ENCODE measurements at places on chromosomes 2 and 18.

DNA sequence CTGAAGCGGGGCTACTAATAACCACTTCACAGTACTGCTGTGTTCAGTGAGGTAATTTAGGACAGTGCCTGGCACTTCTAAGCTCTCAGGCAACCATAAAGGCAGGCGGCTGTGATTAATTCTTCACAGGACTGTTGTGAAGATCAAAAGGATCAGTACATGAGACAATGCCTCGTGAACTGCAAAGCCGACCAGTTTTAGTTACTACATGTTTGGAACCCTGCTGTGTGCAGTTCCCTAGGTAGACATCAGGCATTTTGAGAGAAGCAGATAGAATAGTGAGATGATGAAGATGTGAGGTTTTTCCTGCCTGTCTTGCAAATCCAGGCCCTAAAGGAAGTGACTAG lies 19.1 kb downstream of the EFHD1 start:
- DNase-seq, result no peak

DNA sequence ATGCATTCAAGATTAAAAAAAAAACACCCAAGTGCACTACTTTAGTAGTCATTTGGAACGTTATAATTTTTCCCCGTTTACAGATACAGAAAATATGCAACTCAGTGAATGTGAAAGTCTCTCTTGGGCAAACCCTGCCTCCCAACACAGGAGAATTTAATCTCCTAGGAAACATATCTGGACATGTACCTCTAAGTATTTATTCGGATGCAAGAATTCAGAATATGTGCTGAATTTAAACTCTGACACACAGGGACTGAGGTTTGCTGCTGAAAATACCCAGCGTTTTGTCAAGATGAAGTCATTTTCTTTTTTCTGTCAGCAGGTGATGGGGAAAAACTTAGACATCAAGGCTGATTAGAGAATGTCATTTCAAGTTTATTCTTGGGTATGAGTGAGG lies 105.4 kb downstream of the ACKR3 start:
- DNase-seq, result peak; percentile 45

- DNase-seq, result no peak
These were observed 60.1 kb downstream of the CWC22 start for GRCh38 chr2:179946810-179947615.

GRCh38 chr18:39863916-39864315 lies 2091.1 kb upstream of the PIK3C3 start:
- DNase-seq, result no peak

- DNase-seq, result no peak
These were observed 37.7 kb downstream of the TGFA start for GRCh38 chr2:70515938-70516337.

- DNase-seq, result no peak
These were observed 227.2 kb downstream of the PHLPP1 start for GRCh38 chr18:62942578-62942977.

DNA sequence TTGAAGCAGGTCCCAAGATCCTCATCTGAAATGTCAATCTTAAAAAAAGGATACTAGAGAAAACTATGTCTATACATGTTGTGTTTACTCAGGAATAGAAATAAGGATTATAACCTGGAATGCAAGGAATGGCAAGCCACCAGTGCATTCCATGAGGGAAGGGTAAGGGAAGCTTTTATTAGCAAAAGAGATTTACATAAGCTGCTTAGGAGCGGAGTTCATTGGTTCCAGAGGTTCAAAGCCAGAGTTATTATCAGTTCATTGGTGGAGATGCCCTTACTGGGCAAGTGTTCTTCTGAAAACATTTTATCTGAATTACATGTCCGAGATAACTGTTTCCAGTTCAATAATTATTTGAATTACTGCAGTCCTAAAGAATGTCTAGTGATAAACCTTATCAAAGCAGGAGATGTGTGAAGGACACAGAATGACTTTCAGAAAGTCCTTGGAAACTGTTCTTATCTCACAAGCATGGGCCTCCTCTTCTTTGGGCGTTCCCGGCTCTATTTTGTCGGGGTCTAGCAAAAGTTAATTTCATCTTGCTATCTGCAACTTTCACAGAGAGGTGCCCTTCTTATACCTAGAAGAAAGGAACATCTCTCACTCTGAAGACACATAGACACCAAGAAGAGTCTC lies 23.5 kb downstream of the COMMD1 start:
- DNase-seq, result peak; percentile 67

DNA sequence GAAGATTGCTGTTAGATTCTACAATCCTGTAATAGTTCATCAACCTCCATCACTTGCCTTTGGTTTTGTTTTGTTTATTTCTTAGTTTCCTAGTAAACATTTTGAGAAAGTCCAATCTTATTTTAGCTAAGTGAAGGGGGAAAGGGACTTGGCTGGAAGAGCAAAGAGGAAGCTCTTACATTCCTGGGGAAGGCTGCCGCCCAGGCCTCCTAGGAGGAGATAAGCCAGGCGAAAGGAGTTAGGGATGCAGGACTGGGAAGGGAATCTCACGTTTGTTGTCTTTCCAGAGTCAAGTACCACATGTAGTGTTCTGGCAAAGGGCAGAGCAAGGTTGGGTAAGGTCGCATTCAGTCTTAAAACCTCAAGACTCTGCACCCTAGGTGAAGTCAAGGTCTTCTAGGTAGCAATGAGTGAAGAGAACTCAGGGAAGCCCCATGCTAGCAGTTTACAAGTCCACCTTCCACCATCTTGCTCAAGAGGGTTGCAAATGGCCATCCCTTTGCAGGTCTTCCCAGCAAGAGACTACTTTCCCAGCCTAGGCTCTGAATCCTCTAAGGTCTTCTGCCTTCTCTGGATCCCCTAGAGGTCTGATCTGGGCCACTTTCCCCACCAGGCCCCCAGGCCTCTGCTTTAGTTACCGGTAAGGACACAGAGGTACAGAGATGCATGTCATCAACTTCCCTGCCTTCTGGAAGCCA lies 320.7 kb downstream of the CYP26B1 start:
- DNase-seq, result no peak

DNA sequence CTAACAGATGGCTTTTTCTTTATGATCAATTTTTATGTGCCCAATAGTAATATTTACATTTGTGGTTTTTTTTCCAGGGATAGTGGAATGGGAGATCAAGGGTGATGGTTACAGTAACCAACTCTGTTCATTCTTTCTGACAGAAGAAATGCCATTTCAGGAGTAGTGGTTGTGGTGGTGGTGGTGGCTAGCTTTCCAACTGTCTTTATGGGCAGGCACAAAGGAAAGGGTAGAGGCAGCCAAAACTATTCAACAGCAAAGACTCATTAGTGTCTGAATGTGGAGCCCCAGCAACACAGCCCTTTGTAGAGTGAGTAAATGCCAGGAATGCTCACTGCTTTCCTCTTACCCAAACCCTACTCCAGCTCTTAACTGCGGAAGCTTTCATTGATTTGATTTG lies 227.7 kb downstream of the RND3 start:
- no peak for DNase-seq

DNA sequence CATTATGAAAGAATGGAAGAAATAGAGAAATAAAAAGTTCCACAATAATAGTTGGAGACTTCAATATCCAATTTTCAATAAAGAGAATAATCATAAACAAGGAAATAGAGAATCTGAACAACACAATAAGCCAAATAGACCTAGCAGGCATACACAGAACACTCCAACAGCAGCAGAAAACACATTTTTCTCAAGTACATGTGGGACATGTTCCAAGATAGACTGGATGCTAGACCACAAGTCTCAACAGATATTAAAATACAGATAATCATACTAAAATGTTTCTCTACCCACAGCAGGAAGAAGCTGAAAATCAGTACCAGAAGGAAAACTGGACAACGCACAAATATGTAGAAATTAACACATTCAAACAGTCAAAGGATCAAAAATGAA lies 113.9 kb downstream of the USP34 start:
- DNase-seq, result no peak

DNA sequence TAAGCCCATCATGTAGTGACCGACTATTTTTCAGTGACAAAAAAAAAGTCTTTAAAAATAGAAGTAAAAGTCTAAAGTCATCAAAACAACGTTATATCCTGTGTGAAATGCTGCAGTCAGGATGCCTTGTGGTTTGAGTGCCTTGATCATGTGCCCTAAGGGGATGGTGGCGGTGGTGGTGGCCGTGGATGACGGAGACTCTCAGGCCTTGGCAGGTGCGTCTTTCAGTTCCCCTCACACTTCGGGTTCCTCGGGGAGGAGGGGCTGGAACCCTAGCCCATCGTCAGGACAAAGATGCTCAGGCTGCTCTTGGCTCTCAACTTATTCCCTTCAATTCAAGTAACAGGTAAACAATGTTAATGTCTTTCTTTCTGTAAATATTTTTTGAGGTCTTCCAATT lies at the start of gene CD28:
CD28 (plus strand) TSS at position 237 of the 400 bp plus-strand sequence; CDS start at position 295, 58 bp downstream.
- no peak for DNase-seq

- no peak for DNase-seq
These were observed 134.7 kb downstream of the ACOXL start for GRCh38 chr2:110867078-110867477.

GRCh38 chr2:152626911-152627339 lies 90.3 kb downstream of the PRPF40A start:
- DNase-seq, result no peak

GRCh38 chr2:159516241-159516758 lies 100.0 kb downstream of the BAZ2B start:
- no peak for DNase-seq

- no peak for DNase-seq
These were observed 41.4 kb upstream of the COPS8 start for GRCh38 chr2:237044281-237044680.

DNA sequence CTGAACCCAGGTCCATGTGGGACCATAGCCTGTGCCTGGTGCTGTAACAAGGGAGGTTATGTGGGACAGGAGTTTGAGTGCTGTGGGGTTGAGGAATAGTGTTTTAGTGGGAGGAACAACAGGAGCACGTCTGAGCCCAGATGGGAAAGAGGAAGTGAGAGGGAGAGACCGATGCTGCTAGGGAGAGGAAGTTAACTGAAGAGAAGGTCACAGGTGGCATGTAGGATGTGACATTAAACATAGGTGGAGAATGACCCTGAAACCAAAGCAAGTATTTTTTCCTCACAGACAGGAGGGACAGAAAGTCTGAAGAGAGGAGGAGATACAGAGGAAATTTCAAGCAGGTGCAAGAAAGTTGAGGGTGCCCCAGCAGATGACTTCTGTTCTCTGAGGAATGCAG lies 87.8 kb downstream of the ACOXL start:
- DNase-seq, result no peak

GRCh38 chr2:467892-468647 lies 180.2 kb upstream of the ALKAL2 start:
- no peak for DNase-seq

- DNase-seq, result no peak
These were observed 5.3 kb downstream of the ABHD1 start for GRCh38 chr2:27128668-27129571.

GRCh38 chr2:94869552-94870439 lies 1.4 kb upstream of the TEKT4 start:
- DNase-seq, result no peak

DNA sequence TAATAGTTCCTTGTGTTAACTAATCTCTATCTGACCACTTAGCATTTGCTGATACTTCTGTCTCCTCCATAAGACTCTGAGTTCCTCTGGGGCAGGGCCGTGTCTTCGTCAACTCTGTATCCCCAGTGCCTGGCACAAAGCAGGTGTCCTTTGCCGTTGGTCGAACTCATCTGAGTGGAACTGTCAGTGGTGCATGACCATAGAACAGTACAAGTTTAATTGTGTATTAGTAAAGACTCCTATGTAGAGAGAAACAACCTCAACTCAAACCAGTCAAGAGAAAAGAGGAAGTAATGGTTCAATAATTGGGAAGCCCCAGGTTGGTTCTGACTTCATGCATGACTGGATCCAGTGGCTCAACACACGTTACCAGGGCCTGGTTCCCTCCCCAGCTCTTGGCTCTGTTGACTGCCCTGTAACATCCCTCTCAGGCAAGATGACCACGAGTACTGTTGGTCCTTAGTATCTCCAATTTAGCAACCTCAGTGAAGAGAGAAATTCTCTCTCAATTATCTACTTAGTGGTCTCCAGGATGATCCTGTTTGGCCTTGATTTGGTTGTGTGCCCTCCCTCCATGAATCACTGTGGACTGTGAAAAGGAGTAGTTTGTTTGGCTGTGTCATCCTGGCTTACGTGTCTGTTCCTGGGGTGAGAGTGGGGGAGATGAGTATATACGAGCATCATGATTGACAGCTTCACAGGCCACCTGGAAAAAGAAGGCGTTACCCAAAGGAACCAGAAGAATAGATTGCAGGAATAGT lies 58.5 kb upstream of the MSH6 start:
- DNase-seq, result no peak

- no peak for DNase-seq
These were observed 269.3 kb upstream of the RAB12 start for GRCh38 chr18:8339952-8340351.

GRCh38 chr18:44793685-44794084 lies 113.0 kb downstream of the SETBP1 start:
- DNase-seq, result no peak

DNA sequence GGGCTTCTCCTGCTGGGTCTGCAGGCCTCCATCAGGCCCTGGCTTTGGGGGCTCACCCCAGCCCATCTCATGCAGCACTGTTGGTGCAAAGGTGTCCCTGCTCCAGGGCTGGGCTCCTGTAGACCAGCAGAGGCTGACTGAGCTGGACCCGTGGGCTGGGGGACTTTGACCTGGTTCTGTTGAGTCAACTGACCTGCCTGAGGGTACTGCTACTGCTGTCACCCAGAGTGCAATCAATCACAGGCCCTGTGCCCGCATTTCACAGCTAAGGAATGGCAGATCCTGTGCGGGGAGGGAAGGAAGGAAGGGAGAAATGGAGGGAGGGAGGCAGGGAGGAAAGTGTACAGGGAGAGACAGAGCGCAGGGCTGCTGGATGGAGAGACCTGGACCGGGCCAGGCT lies 136.8 kb downstream of the TPO start:
- DNase-seq, result no peak

- peak; percentile 34 for DNase-seq
These were observed 96.9 kb downstream of the HNRNPLL start for GRCh38 chr2:38505779-38506178.

DNA sequence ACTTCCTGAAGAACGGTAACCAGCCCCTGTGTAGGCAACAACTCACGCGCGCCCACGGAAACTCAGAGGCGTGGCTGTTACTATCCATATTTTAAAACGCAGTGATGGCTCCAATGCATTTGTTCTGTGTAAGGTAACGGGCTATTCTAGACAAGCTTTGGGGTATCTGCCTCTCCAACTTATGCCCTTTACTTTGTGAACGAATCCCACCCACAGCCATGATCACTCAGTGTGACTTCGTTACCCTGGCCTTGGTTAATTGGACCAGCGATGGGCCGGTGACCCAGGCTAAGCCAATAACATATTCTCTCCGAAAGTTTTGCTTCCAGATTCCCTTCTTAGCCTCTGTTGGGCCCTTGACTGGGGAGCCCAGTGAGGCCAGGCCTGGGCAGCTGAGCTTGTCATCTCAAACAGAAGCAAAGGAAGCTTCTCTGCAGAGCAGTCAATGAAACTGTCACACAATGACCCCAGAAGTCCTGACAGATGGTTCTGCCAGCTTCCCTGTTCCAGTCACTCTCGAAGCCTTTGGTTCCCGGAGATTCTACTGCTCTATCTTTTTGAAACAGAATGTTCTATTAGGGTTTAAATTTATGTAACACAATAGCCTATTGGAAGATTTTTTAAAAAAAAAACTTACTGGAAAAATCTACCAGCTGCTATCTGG lies 30.7 kb upstream of the ROCK2 start:
- DNase-seq, result no peak

- DNase-seq, result no peak
These were observed 85.2 kb upstream of the SESTD1 start for GRCh38 chr2:179349670-179350303.

GRCh38 chr2:208711598-208711997 lies 305.0 kb downstream of the PTH2R start:
- no peak for DNase-seq
